ENCODE measurements at places on chromosomes 16 and 17.
A peak's percentile ranks its signal among the peaks of the same experiment; 100 is the strongest.

- no peak for DNase-seq
These were observed 66.6 kb downstream of the NTN1 start for GRCh38 chr17:9087921-9088320.

DNA sequence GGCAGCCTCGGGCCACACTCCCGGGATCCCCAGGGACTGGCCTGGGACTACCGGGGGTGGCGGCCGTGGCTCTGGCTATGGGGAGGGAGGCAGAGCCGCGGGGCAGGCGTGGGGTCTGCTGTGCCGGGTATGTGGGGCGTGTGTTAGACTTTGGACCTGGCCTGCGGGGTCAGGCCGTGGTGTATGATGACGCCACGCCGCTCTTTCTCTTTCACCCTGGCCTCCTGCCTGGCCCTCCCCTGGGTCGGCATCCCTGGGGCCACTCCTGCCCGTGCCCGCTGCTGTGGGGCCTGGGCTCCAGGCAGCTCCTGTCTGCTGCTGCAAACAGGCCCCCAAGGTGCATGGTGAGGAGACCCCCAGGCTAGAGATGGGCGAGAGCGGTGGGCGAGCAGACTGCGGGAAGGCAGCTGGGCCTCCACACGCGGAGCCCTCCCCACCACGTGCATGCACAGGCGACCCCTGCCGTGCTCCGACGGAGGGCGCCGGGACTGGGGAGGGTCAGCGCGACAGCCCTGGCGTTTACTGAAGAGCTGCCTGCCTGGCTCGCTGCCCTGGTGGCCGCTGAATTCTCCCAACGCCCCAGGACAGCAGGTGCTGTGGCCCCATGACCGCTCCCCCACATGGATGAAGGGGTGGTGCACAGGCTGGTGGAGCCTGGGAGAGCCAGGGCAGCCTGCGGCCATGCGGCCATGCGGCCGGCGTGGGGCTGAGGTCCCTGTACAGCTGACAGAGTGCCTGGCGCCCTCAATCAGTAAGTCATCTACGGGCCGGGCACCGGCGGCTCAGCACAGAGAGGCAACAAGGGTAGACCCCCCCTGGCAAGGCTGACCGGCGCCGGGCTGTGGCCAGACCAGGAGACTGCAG is 16.0 kb downstream of the CAPN15 start:
- no peak for DNase-seq

- no peak for DNase-seq
These were observed at the start of gene KRTAP2-4 for GRCh38 chr17:41065829-41066624. TSS of gene KRTAP2-4 (minus strand) at chr17:41065879. CDS start at chr17:41065845, 34 bp downstream.

- no peak for DNase-seq
These were observed 76.0 kb downstream of the BANP start for GRCh38 chr16:88026964-88027938.

DNA sequence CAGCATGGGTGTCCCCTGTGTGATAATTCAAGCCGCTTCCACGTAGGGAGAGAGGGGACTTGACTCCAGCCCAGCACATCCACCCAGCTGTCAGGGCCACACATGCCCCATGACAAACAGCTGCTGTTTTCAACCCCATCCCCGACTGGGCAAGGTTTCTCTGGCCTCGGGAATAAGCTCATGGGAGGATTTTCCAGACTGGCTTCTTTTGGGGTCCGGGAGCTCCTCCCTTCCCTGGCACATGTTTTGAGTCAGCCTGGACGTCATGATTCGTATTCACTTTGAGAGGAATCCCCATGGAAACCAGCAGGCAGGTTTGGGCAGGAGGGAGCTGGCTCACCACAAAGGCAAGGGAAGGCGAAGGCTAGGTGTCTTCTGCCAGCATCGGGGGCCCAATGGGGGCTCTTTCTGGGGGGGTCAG is 156.4 kb downstream of the CMIP start:
- DNase-seq = no peak

GRCh38 chr16:57618296-57619132 is 9.9 kb upstream of the ADGRG1 start:
- no peak for DNase-seq

DNA sequence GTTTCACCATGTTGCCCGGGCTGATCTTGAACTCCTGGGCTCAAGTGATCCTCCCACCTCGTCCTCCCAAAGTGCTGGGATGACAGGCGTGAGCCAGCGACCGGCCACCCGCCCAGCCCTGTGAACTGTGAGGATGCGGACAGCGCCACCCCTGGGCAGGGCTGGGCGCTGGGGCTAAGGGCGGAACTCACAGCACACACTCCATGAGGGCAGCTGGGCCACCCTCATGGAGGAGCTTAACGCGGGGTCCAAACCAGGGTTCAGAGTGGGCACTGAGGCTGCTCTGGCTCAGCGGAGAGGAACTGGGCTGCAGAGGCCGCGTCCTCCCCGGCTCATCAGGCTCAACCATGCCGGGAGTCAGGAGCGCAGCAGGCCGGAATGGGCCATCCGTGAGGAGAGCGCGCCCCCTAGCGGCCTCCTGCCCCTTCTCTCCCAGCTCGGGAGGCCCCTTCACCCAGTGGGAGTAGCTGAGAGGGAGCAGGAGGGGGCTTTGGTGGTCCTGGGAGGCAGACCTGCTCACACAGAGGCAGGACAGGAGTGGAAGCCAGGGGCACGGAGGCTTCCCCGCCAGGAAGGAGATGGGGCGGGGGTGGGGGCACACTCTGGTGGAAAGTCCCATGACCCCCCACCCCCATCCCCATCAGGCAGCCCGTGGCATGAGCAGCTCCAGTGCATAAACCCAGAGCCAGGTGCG is 13.8 kb downstream of the CORO7 start:
- peak; percentile 89 for DNase-seq

- no peak for DNase-seq
These were observed 13.7 kb downstream of the TOP2A start for GRCh38 chr17:40404003-40404402.

DNA sequence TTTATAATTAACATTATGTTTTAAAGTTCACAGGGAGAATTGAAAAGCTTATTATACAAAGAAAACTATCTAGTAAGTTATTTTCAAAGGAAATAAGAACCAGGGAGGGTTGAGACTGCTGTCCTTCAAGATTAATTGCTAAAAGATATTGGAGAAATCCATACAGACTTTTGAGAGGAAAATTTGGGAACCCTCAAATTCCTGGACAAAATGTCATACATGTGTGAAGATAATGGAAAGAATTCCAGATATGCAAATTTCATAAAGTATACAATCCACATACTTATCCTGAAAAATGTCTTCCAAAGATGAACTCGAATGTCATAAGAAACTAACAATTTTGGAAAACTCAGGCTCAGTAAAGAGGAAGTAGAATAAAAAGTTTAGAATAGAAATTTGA is 213.8 kb downstream of the HS3ST3A1 start:
- no peak for DNase-seq

- peak; percentile 36 for DNase-seq
These were observed at the start of gene HS3ST3A1 for GRCh38 chr17:13601776-13602551. TSS of gene HS3ST3A1 (minus strand) at chr17:13601929. CDS start at chr17:13601129, 800 bp downstream.

GRCh38 chr16:47715442-47716083 is 254.4 kb downstream of the PHKB start:
- no peak for DNase-seq

- no peak for DNase-seq
These were observed 417.9 kb upstream of the C16orf82 start for GRCh38 chr16:26648851-26649250.

DNA sequence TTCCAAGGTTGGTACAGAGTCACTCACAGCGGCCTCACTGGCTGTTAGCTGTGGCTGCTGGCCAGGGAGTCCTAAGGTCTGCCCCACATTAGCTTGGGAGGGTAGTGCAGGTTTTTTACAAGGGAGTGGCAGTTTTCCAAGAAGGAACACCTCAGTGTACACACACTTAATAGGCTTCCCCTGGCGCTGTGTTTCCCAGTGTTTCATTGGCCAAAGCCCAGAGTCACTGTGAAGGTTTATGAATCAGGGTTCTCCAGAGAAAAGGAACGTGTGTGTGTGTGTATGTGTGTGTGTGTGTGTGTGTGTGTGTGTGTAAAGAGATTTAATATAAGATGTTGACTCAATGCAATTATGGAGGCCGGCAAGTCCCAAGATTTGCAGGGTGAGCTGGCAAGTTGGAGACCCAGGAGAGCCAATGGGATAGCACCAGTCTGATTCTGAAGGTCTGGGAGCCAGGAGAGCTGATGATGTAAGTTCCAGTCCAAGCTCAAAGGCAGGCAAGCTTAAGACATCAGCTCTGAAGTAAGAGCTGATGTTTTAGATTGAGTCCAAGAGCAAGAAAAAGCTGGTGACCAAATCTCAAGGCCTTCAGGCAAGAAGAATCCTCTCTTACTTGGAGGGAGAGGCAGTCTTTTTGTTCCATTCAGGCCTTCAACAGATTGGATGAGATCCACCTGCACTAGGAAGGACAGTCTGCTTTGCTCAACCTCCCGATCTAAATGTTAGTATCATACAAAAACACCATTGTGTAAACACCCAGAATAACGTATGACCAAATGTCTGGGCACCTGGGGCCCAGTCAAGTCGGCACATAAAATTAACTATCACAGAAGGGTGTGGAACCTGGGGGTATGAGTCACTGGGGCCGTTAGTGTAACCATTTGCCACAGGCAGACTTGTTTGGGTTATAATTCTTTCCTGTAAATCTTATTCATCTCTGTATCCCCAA is 206.8 kb downstream of the PRKCA start:
- no peak for DNase-seq

DNA sequence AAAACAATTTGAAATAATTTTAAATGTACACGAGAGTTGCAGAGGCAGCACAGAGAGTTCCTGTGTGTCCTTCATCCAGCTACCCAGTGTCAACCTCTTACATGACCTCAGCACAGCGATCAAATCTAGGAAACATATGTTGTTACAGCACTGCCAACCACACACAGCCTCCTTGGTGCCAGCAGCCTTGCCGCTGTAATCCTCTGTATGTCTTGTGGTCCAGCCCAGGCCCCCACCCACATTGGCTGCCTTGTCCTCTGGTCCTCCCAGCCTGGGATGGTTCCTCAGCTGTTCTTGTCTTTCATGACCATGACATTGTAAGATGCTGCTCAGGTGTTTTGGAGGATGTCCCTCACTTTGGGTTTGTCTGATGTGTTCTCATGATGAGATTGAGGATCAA is 178.0 kb downstream of the RPTOR start:
- DNase-seq = no peak

GRCh38 chr17:38508570-38508950 is 80.3 kb downstream of the ARHGAP23 start:
- DNase-seq = no peak

DNA sequence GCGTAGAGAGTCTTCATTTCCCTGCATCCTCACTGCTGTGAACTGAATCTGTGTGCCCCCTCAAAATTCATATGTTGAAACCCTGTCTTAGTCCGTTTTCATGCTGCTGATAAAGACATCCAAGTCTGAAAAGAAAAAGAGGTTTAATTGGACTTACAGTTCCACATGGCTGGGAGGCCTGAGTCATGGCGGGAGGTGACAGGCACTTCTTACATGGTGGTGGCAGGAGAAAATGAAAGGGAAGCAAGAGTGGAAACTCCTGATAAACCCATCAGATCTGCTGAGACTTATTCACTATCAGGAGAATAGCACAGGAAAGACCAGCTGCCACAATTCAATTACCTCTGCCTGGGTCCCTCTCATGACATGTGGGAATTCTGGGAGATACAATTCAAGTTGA is 3.1 kb upstream of the CCDC42 start:
- no peak for DNase-seq
